ENCODE measurements at places on chromosomes 3 and 15.

GRCh38 chr15:100944244-100944895, 25.2 kb downstream of the LRRK1 start:
- peak; percentile 19 for DNase-seq

DNA sequence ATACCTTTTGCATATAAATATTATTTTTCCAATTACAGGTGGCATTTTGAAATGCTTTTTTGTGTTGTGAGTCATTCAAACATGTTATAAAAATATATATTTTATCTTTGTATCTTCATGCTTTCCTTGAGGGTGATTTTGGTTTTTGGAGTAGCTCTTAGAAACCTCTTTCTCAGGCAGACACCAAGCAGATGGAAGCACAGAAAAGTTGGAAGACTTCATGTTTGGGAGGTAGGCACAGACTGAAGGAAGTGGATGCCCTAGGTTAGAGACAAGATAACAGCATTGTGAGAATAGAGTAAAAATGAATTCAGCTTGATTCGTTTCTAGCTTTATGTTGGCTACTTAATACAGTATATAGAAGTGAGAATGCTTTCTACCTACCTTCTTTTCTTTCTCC, 338.3 kb downstream of the NLGN1 start:
- no peak for DNase-seq

DNA sequence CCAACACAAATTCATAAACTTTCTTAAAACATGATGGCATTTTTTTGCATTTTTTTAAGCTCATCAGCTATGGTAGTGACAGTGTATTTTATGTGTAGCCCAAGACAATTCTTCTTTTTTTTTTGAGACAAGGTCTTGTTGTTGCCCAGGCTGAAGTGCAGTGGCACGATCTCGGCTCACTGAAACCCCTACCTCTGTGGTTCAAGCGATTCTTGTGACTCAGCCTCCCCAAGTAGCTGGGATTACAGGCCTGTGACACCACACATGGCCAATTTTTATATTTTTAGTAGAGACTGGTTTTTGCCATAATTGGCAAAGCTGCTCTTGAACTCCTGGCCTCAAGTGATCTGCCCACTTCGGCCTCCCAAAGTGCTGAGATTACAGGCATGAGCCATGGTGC, 17.3 kb upstream of the USP50 start:
- DNase-seq: no peak

GRCh38 chr3:16398648-16399047, 114.9 kb downstream of the RFTN1 start:
- no peak for DNase-seq

- no peak for DNase-seq
Observed at GRCh38 chr3:27252646-27253045, 116.5 kb downstream of the NEK10 start.

GRCh38 chr3:37520907-37521341, 340.8 kb upstream of the CTDSPL start:
- DNase-seq: peak; percentile 3

GRCh38 chr3:115626006-115626409, 2.7 kb downstream of the GAP43 start:
- no peak for DNase-seq

GRCh38 chr15:45259796-45260195, 7.8 kb downstream of the SLC28A2 start:
- no peak for DNase-seq

DNA sequence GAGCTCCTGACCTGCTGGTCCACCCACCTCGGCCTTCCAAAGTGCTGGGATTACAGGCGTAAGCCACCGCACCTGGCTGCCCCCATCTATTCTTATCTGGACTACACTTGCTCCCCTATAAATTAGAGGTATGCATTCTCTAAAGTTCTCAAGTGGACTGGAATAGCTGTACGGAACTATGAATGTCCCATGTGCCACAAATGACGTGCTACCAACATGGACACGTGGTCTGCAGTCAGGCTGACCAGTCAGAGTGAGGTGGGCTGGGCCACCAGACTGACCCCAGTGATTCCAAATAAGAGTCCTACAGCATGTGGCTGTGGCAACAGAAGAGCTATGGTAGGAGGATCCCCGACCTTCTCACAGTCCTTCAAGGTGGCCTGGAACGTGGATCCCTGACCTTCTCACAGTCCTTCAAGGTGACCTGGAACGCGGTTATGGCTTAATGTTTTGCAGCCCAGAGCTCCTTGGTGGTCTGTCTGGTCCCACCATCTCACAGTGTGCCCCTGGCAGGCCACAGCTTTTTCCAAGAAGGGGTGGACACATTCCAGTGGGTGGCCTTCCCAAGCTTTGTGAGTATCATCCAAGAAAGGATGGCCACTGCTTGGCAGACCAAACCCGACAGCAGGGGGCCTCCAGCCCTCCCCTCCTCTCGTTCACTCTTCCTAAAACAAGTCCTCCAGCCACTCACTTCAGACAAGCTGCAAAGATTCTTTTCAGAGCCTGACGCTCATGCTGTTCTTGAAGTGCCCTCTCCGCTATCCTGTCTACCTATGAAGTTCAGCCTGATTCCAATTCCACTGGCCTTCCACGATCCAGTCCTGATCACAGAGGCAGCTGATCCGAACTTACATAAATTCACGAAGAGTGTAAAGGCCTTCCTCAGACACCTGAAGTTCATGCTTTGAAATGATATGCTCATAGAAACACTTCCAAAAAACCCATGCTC, 4.4 kb downstream of the ADAMTS17 start:
- no peak for DNase-seq

GRCh38 chr3:188403404-188403803, 249.4 kb downstream of the LPP start:
- no peak for DNase-seq

DNA sequence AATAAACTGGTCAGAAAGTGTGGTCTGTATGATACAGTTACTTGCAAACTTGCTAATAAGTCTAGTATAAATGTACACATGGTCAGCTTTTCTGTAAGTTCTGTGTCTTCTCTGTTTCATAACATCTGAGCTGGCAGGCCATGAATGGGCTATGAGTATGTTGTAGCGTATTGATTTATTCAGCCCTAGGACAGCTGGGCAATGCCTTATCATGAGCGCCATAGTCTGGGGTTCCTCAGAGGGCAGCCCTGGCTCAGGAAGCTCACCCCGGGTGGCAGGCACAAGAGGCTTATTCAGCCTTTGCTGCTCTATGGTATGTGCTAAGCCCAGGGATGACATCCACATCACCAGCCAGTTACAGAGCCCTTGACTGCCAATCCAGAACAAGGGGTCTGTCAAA, 50.7 kb upstream of the CCR2 start:
- no peak for DNase-seq

GRCh38 chr15:63506537-63507035, 2.2 kb downstream of the USP3 start:
- DNase-seq: peak; percentile 50

DNA sequence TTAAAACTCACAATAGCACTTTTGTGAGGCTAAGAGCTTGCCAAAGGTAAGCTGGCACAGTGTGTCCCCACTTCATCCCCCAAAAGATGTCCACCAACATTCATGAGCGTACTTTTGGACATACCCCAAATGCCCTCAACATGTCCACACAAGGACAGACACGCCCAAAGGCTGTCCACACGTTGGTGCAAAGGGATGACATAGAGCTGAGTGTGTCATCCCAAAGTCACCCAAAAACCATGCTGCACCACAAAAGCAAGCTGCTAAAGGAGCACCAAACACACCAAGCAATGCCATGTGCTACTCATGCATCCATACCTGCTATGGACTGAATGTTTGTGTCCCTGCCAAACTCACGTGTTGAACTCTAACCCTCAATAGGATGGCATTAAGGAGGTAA, 57.9 kb downstream of the KLF13 start:
- no peak for DNase-seq

DNA sequence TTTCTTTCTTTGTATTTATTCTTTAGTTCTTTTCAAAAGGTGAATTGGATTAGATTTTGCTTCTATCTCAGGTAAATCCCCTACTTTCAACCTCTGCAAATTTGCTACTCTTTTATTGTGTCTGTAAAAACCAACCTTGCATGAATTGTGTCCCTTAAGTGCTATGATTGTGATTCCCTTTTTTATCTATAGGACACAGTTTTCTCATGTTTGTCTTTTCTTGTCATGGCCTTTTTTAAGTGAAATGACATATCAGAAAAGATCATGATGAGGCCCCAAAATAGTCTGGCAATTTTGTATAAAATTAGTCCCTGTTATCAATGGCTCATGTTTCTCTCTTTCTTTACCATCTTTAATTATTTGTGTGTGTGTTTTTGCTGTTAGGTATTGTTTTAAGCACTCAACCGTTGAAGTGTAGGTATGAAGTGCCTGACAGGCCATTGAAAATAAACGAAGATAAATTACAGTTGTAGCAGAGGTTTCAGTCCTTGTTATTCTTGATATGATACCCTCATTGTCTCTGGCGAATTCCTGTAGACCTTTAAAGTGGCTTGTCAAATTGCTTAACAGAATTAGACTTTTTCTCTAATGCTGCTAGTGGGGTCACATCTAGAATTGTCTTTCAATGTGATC, 184.3 kb downstream of the UBE2E2 start:
- DNase-seq: no peak

GRCh38 chr15:100671858-100672543, 69.6 kb downstream of the ASB7 start:
- peak; percentile 80 for DNase-seq

DNA sequence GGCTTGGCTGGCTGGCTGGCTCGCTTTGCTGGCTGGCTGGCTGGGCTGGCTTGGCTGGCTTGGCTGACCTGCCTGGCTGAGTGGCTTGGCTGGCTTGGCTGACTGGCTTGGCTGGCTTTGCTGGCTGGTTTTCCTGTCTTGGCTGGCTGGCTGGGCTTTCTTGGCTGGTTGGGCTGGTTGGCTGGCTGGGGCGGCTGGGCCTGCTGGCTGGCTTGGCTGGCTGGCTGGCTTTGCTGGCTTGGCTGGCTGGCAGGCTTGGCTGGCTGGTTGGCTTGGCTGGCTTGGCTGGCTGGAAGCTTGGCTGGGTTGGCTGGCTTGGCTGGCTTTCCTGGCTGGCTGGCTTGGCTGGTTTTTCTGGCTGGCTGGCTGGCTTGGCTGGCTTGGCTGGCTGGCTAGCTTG, 435.6 kb downstream of the GOLGA6L6 start:
- DNase-seq: no peak

GRCh38 chr3:14150078-14150477, 25.2 kb downstream of the TMEM43 start:
- no peak for DNase-seq

- peak; percentile 50 for DNase-seq
Observed at GRCh38 chr3:188486126-188486525, 332.2 kb downstream of the LPP start.

GRCh38 chr15:81547521-81548132, 173.6 kb upstream of the TMC3 start:
- no peak for DNase-seq

- no peak for DNase-seq
Observed at GRCh38 chr15:72982714-72983113, 69.5 kb upstream of the NEO1 start.

All from adipocyte (in vitro differentiated cells).